ENCODE measurements at places on chromosomes 3 and 15.

DNA sequence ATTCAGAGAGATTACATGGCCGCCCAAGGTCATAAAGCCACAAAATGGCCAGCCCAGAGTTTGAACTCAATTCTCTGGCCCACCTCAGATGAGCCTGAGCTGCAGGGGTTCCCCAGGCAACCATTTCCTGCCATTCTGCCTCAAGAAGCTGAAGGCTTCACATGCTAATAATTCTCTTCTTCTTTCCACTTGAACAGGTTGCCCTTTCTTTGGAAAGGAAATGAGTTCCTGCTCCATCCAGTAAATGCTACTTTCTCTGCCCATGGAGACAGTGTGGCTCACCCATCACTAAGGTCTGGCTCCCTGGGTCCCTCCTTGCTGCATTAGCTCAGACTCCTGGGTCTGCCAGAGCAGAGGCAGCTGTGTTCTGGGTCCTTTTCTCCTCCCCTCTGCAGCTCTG, 48.2 kb downstream of the TRIM42 start:
- no peak for DNase-seq

GRCh38 chr3:124558991-124559845, 171.0 kb upstream of the UMPS start:
- DNase-seq: peak; percentile 52

DNA sequence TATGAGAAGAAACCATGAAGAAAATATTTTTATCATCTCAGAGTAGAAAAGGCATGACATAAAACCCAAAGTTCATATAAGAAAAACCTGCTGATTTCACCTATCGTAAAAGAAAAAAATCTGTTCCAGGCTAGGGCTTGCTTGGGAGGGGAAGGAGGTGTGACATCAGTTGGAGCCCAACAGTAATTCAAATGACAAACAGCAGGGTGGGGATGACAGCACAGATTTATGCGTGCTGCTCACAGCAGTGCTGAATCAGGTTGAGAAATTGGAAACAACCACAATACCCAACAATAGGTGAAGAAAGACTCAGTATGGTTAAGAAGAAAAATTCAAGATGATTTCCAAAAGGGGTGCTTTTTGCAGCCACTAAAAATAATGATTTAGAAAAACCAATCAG, 172.4 kb downstream of the PDE8A start:
- DNase-seq: peak; percentile 76

DNA sequence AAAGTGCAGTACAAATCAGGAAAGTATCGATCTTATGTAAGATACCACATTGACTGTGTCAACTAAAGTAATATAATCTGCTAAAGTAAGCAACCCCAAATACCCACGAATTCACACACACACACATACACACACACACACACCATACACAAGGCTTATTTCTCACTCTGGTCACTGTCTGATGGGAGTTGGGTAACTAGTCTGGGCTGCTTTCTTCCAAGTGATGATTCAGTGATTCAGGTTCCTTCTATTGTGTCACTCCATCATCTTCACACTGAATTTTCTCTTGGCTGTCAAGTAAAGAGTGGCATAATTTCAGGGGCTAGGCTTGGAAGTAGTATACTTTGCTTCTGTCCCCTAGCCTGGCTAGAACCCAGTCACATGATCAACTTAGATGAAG, 104.8 kb upstream of the CCDC54 start:
- no peak for DNase-seq

- DNase-seq: no peak
Observed at GRCh38 chr3:23576379-23576959, 229.3 kb upstream of the UBE2E1 start.

GRCh38 chr3:101351829-101352228, 31.5 kb upstream of the IMPG2 start:
- DNase-seq: no peak

- no peak for DNase-seq
Observed at GRCh38 chr15:31957581-31957980, 72.7 kb upstream of the CHRNA7 start.

- no peak for DNase-seq
Observed at GRCh38 chr3:82130046-82130445, 368.6 kb upstream of the GBE1 start.

DNA sequence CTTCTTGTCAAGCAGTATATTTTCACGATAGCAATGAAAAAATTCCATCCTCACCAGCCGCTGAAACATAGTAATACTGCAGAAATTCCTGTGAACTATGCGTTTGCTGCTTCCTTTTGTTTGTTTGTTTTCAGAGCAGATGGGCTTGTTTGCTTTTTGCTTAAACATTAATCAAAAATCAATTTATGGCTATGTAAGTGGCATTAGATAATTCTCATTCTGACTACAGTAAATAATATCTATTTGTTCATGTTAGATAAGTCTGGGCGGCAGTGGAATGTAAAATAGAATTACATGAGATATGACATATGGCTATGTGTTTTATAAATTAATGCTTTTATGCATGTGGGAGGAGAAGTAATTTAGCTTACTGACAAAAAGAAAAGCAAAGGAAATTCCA, 163.7 kb downstream of the PGPEP1L start:
- DNase-seq: no peak
